ENCODE measurements at places on chromosomes 2 and 18.

- no peak for DNase-seq
Measured at GRCh38 chr2:215356334-215356947, 44.6 kb downstream of the ATIC start.

DNA sequence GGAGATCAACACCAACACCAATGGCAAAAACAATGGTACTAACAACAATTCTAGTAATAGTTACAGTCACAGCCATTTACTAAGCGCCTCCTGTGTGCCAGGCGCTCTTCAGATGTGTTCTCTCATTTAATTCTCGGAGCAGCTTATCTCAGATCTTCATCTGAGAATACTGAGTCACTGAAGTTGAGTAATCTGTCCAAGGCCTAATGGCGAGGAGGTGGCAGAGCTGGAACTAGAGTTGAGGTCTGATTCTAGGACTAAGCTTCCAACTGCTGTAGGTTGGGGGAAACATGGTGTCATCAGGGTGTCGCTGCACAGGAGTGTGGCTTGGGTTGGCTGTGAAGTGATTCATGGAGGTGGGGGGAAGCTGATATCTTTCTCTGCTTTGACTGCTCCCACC is 156.1 kb downstream of the DYSF start:
- DNase-seq: peak; percentile 77

DNA sequence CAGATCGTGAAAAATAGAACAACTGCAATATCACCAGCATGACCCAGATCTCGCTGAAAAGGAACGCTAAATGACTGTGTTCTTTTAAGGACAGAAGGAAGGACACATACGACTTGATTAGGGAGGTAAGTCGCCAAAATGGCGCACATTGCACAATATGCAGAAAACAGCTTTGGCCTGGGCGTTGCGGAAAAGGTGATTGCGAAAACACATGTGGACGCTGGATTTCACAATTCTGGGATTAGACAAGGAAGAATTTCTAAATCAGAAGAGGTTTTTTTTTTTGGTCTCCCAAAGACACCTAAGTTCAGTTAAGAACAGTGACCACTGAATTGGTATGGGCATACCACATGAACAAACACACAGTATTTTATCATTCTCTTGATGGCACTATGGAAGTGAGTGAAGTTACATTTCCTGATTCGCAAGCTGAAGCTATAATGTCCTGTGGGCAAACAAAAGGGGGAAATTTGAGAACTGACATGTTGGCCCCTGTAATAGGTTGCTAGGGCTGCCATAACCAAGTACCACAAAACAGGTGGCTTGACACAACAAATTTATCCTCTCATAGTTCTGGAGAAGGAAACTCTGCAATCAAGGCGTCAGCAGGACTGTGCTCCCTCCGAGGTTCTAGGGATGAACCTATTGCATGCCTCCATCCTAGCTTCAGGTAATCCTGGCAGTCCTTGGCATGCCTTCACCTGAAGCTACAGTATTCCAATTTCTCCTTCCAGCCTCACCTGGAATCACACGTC is 25.8 kb upstream of the ERICH2 start:
- no peak for DNase-seq

DNA sequence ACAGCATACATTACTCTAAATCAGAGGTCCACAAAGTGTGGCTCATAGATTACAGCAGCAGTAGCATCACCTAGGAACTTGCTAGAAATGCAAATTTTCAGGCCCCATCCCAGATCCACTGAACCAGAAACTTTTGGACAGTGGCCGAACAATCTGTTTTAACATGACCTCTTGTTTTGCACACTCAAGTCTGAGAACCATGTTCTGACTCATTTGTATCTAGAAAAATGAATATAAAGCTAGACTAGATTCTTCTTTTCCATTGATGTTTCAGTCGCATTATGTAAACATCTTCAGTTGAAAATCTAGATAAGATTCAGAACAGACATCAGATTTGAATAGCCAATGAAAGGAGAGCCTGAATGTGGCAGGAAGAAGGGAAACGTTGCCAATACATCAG is 608.8 kb downstream of the LRP1B start:
- DNase-seq: no peak

- no peak for DNase-seq
Measured at GRCh38 chr2:62314291-62314690, 118.4 kb downstream of the B3GNT2 start.

DNA sequence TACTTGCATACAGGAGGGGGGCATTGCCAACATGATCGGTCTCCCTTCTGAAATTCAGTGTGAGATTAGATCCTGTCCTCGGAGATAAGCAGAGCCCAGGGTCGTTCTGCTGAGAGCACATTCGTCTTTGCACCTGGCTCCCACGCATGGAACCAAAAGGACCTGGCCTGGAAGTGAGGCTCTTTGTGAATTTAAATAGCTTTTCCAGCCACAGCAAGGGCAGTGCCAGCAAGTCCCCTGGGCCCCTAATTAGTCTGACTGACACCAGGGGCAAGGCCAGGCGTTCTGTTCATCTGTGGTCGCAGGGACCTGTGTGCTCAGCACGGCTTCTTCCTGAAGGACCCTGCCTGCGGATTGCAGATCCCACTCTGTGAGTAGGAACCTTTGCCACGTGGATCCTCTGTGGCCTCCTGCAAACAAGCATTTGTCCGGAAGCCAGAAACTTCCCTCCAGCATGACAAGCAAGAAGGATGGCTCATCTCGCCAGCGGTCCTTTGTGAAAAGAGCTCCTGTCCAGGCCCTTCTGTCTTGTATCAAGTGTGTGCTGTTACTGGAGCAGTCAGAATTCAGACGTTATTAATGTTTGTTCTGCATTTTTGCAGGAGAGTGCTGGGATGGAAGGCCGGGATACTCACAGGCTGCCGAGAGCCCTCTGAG is 128.7 kb downstream of the TPO start:
- no peak for DNase-seq

DNA sequence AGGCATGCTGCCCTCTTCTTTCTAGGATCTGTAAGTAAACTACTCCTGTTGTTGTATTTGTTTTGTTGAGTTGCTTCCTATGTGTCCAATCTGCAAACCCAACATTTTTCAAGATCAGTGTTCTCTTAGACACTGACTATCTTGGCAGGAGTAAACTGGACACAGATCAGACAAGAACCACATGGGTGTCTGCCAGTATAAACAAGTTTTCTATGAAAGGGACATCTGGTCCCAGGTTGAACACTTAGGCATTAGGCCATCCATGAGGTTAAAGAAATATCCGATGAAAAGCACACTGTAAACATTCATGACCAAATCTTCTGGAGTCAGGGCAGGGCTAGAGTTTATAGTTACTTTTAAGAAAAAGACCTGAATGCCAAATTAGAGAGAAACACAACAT is 441.8 kb downstream of the NYAP2 start:
- no peak for DNase-seq

DNA sequence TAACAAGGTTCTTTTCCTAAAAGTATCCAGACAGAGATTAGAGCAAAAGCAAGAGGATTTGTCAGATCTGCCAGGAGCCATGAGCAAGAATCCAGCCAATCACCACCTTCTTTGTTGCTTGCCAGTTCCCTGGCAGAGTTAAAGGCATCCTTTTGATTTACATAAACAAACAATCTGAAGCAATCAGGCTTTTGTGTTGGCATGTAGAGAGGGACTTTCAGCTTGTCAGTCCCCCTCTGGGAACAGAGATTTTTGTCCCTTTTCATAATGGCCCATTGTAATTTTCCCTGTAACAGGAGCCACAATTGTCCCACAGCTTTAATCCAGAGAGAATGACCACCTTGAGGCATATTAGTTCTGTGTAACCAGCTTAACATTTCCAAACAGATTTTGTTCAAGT is at the start of gene ERMN:
Gene ERMN, minus strand, starts transcription at position 39 of the 400 bp plus-strand sequence. CDS start 182 bp downstream, outside the sequence.
- no peak for DNase-seq

GRCh38 chr2:171509945-171510731 is 12.1 kb upstream of the CYBRD1 start:
- DNase-seq: no peak

GRCh38 chr2:218465987-218466633 is 47.2 kb downstream of the VIL1 start:
- DNase-seq: peak; percentile 52

- DNase-seq: no peak
Measured at GRCh38 chr18:69854455-69854854, 93.2 kb downstream of the CD226 start.

DNA sequence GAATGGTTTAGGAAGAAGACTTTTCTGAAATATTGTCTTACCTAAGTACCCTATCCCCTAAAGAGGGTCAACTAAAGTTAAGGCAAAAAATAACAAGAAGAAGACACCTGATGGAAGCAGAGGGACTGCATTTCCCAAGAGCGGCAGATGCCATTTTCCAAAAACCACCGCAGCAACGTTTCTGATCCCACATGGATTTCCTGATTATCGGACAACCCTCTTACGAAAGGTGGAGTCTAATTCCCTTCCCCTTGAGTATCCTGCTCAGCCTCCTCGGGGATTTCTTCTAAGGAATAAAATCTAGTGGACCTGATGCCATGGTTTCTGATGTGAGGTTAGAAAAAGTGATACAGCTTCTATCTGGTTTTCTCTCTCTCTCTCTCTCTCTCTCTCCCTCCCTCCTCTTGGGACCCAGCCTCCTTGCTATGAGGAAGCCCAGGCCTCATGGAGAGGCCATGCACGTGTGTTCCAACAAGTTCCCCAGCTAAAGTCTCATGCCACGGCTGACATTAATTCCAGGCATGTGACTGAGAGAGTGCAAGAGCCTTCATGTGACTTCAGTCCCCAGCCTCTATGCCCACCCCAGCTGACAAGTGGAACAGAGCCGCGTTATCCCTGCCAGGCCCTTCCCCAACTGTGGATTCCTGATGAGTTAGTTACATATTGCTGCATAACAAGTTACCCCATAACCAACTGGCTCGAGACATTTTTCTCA is 150.3 kb downstream of the SMAD2 start:
- DNase-seq: no peak

DNA sequence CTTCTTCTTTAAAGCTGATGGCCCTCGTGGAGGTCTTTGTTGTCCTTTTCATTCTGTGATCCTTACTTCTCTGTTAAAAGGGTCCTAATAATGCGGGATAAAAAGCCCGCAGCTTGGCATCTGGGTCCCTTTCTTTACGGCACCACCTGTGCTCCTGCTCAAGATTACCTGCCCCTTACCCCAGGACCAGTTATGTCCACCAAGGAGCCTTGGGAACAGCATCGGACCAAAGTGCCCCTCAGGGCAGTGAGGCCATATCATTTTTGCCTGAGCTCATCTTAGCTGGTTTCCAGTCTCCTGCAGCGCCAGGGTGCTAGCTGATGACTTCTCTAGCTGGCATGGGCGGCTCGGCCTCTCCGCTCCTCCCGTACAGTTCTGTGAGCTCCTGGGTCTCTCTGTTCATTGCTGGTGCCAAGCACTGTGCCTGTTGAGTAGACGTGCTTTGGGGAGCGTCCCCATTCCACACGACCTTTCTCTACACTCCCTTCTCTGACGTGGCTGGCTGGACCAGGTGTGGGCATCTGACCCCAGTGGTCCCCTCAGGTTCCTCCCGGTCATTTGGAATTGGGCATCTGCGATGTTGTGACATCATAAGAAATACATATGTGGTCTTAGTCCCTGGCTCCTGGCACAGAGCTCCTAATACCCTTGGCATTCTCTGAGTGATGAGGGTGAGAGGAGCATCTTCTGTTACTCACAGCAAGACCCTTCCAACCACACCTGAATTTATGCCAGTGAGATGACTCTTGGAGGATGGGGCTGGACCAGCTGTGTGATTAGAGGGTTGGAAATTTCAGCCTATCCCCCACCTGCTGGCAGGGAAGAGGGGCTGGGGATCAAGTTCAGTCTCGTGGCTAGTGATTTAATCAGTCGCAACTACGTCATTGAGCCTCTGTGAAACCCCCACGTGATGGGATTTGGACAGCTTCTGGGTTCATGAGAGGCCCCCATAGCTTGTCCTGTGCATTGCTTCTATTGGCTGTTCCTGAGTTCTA is 134.2 kb upstream of the HS6ST1 start:
- DNase-seq: no peak

- DNase-seq: no peak
Measured at GRCh38 chr2:190188289-190188688, 125.8 kb upstream of the MSTN start.

- no peak for DNase-seq
Measured at GRCh38 chr2:208638059-208638458, 231.5 kb downstream of the PTH2R start.

DNA sequence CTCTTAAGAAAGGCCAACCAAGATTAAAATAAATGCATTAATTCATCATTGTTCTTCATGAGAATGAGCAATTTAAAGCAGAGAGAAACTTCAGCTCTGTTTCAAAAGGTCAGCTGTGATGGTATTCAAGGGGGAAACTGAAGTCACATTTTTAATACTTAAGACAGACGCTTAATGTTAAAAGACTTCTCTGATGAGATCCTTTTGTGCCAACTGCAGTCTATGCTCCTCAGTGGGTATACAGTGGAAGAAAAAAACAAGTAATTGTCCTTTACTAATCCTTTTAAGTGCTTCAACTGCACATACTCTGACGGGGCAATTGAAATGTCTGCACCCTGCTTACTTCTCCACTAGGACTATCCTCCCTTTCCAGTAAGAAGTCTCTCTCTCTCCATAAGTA is 309.7 kb downstream of the GULP1 start:
- DNase-seq: no peak

GRCh38 chr2:102597788-102598187 is 21.6 kb upstream of the SLC9A2 start:
- DNase-seq: no peak

DNA sequence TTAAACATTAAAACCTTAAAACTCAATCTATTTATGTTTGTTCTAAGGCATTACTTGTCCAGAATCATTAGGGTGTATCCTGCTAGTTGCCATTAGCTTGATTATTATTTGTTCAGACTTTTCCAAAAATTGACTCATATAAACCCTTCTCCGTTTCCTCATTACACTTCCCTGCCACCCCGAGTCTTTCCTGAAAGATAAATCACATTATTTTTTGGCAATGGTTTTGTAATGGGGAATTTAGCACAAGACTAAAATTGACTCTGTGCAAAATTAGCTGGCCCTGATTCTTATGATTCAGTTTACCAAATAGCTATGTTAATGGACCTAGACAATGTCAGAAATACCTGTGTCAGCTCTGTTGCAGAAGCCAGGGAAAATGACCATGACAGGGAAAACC is 112.2 kb upstream of the NT5C1B start:
- peak; percentile 2 for DNase-seq

GRCh38 chr2:218858138-218858445 is 1.5 kb upstream of the WNT6 start:
- DNase-seq: no peak

GRCh38 chr2:236941551-236941950 is 144.1 kb upstream of the COPS8 start:
- no peak for DNase-seq

Measured in EH (cell line).